ENCODE measurements at places on chromosomes 7 and 10. TPM values are rescaled to one million over a fixed set of nuclear protein-coding genes. Genes with fewer than 3 reads are reported as not detected.

SFMBT2 gene
- total RNA-seq = 2.7 TPM

TMEM213 gene
- total RNA-seq = not detected

PKD2L1 gene
- not detected for total RNA-seq

AGR3 gene
- total RNA-seq = not detected

ZSCAN25 gene
- total RNA-seq = 9.6 TPM

FGFBP3 gene
- total RNA-seq = 0.16 TPM

MOGAT3 gene
- not detected for total RNA-seq

THNSL1 gene
- 1.1 TPM for total RNA-seq

KLF14 gene
- not detected for total RNA-seq

FRAT2 gene
- 9.4 TPM for total RNA-seq
